ENCODE measurements at places on chromosomes 3 and 15.

DNA sequence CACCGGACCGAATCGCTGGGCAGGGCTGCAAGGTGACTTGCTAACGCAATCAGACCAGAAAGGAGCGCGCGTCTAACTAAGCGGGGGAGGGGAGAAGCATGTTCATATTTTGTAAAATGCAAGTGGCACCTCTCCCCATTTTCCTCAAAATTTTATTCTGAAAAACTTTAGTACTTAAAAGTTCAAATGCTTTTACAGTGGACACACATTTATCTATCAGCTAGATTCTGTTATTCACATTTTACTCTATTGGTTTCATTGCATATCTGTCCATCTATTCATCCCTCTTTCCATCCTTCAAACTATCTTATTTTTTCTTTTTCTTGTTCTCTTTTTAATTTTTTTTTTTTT is 46.1 kb upstream of the KLHL25 start:
- no peak for DNase-seq

DNA sequence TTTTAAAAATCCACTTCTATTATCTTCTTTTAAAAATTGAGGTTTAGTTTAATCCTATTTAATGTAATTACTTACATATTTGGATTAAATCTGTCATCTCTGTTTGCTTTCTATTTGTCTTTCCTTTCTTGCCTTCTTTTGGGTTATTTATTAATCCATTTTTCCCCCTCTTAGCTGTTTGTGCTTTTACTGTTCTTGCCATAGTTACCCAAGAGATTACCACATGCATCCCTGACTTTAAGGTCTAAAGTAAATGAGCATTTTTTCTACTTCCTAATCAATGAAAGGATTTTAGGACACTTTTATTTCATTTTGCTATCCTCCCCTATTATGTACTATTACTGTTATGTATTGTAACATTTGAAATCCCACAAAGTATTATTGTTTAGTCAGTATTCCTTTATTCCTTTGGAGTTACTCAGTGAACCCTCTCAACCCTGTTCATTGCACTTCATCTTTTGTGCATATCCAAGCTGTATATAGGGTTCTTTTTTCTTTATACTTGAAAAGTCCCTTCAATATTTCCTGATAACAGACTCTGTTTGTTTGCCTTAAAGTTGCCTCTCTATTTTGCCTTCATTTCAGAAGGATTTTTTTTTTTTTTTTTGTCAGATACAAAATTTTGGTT is 62.7 kb downstream of the MEF2A start:
- DNase-seq = no peak

- DNase-seq = no peak
Observed at GRCh38 chr15:60386615-60387014, 11.2 kb downstream of the ANXA2 start.

GRCh38 chr15:64070965-64071851 is 22.4 kb downstream of the CIAO2A start:
- no peak for DNase-seq

DNA sequence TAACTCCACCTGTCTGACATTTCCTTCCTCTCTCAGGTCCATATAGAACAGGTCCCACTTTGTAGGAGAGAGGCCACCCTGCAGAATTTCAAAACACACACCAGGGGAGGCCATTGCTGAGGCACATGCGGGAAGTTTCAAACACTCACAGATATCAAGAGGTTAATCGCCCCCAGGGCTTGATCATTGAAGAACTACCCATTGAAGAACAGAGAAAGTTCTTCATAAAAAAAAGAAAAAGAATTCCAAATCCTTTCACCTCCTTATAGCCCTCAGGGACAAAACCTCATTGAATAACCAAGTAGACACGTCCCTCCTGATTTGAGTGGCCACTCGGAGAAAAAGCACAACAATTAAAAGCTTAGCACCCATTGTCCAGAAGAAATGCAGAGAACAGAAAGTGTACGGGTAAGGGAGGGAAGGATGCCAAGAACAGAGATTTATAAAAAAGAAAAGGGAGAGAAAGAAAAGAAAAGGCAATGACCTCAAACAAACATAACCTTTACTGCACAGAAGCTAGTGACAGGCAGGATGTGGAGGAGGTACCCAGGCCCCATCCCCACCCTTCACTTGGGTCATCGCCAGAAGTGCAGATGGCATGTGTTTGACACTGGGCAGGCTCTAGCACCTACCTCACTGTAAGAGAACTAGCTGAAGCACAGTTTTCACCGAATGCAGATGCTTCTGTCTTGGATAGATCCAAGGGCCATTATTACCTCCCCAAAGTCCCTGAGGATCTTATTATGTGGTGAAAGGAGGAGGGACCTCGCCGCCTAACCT is 112.3 kb upstream of the HES1 start:
- no peak for DNase-seq

- no peak for DNase-seq
Observed at GRCh38 chr3:175270198-175270837, 411.2 kb downstream of the NAALADL2 start.

DNA sequence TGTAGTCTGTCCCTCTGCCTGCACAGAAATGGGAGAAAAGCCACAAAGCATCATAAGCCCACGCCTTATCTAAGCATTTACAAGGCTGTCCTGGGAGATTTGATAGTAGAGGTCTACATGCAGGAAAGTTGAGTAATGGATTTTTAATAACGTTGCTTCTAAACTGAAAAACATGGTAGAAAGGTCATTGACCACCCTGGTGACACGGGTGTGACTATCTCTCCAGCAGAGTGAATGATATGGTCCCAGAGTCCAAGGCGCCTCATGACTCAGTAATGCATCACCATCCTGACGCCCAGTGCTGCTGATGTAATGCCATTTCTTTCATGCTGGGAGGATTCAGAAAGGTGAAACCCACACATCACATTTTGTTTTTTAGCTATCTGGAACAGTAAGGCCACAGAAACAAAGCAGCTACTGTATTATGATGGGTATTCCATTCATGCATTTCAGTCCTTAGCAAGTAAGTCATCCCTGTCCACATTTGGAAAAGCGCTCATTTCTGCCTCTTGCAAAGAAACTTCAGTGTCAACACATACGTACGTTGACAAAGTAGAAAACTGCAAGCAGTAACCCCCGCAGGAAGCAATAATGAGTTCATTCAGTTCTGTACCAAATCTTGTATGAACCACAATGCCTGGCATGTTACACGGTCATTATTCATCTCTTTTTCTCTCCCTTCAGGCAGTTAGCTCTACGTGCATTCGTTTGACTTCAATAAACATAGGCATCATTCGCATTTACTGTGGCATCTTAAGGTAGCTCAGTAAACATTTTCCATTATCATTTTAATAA is 483.5 kb downstream of the GABRG3 start:
- no peak for DNase-seq

- DNase-seq = no peak
Observed at GRCh38 chr15:71048913-71049675, 66.2 kb upstream of the THSD4 start.

GRCh38 chr3:129967761-129968160 is 6.8 kb upstream of the TRH start:
- no peak for DNase-seq

- DNase-seq = no peak
Observed at GRCh38 chr15:43423793-43424192, 52.9 kb downstream of the TUBGCP4 start.

DNA sequence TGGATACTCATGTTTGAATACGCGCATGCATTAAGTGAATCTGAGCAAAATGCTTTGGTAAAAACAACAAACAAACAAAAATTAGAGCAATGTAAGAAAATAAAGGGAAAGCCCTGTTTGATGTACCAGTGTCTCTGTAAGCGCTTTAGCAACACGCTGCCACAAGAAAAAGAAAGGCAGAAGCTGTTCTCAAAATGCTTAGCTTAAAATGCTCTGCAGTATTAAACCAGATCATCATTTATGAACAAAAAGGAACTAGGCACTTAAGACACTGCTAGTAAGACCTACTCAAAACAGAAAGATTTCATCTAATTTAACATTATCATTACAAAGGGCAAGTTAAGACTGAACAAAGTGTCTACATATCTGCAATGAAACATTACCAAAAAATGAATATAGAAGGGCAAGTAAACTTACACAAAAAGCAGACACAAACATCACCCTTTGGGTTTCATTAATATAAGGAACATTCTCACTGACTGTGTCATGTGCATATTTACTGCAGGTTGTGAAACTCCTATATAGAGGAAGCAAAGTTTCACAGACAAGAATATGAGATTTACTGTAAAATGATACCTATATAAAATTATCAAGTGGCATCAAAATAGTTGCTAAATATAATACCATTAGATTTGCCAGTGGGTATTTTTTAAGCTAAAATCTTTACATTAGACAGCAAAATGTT is 102.1 kb downstream of the FBXL22 start:
- no peak for DNase-seq

DNA sequence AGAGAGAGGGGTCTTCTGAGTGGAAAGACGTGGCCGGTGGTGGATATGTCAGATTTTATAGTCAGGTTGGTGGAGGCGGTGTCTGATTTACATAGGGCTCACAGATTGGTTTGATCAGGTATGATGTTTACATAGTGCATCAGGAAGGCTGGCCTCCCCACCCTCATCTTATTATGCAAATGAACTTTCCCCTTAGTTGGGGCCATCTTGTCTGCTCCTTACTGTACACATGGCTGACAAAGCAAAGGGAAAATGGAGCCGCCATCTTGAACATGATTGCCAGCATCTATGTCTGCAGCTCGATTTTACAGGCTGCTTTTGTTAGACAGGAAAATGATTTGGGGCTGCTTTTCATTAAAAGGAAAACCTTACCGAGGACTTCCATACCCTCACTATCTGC is 19.9 kb downstream of the SQOR start:
- no peak for DNase-seq

DNA sequence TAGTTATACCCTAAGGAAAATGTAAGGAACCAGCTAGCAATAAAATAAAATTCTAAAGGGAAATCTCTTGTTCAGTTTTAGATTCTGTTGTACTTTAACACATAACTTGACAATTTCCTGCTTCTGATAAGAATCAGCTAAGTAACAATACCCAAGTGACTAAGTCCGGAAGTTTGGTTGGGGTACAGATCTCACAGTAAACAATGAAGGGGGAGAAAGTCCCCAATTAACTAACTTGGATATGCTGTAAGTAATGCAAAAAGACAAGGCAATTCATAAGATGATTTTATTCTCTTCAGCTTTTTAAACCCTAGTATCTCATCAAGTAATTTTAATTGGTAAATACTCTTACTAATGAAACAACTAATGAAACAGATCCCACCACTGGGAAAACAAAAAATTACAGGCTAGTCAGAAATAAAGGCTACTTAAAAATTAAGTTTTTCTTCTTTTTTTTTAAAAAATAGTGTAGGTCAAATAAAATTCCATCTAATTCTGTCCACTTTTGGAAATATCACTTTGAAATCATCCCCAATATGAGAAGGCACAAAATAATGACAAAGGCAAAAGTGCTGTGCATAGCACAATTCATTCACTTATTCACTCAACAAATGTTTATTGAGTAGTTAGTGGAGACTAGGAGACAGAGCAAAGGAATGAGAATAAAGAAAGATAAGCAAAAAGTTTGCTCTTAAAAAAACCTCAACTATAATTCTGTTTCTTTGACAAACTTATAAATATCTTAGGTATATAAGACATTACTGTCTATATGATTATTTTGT is 37.8 kb upstream of the IL20RB start:
- peak; percentile 43 for DNase-seq

DNA sequence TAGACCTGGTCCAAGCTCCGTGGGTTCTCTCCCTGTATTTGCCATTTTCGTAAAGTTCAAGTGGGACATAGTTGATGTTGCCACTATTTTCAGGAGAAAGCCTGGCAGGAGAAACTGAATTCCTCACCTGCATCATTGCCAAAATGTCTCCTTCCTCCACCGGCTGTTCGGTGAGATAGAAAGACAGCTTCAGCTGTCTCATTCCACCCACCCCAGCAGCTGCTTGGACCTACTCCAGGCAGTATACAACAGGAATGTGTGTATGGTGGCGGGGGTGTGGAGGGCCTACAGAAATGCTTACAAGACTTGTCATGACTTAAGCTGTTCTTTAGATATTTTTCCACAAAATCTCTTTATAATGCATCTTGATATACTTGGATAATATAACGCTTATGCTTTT is 132.7 kb upstream of the RAP2B start:
- no peak for DNase-seq

DNA sequence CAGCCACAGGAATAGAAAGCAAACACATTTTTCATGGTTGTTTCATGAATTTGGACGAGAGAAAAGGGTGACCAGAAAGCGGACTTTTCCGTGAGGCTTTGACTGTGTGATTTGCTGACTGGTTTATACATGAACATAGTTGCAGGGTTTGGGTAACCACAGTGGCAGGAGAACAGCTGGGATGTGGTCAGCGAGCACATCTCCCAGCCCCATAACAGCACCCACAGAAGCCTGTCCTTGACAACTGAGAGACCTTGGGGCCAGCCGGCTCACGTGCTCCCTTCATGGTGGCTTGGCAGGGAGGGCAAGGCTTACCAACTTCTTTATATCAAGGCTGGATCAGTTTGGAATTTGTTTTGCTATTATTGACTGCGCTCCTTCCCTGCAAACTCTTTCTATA is 13.2 kb upstream of the RGMA start:
- DNase-seq = no peak

- no peak for DNase-seq
Observed at GRCh38 chr3:4575381-4575780, 82.2 kb downstream of the ITPR1 start.

- DNase-seq = no peak
Observed at GRCh38 chr15:54556231-54556630, 578.0 kb downstream of the UNC13C start.

All from activated CD4-positive, alpha-beta T cell treated with anti-CD3 and anti-CD28 coated beads, Interleukin-2, amount 10 ng/mL, durations not matched to agents 7 days and 5 days (primary cell).